ENCODE measurements at places on chromosomes 3 and 15.

DNA sequence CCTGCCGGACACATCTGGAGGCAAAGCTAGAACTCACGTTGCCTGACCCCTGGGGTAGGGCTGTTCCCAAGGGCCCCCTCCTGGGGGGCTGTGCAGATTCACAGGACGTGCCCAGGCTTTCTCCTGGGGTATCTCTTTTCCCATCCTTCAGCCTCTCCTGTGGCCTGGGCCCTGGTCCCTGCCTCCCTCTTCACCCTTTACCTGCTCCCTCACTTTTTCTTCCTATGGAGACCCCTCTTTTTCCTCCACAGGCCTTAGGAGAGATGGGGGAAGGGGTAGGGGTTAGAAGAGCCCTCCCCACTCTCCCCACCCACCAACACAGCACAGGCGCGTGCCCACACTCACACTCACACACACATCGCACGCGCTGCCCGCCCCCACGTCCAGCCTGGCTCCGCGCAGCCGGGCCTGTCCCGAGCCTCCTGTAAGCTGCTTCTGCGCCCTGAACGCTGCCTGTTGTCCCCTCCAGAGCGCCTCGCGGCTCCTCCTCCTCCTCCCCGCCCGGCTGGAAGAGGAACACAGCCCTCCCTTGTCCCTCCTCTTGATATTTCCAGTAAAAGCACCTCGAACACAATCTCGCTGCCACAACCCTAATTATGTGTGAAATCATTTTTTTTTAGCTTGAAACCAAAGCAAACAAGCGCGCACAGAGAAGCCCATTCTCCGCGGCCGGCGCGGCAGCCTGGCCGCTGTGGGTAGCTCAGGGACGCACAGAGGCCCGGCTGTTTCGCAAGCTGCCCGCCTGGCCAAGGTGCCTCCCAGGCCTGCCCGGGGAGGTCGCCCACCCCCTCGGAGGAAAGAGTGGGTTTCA is 33.9 kb upstream of the ACAN start:
- no peak for DNase-seq

DNA sequence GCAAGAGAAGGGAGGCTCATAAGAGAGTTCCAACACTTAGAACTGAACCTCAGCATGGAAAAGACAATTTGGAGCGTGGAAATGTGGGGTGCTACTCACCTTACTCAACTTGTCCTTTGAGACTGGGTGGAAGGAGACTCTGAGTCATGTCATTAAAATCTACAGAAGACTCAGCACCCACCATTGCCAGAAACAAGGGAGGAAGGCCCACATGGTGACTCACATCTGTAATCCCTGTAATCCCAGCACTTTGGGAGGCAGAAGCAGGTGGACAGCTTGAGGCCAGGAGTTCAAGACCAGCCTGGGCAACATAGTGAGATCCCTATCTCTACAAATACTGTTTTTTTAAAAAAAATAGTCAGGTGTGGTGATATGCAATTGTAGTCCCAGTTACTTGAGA is 161.9 kb upstream of the UBE3A start:
- no peak for DNase-seq

DNA sequence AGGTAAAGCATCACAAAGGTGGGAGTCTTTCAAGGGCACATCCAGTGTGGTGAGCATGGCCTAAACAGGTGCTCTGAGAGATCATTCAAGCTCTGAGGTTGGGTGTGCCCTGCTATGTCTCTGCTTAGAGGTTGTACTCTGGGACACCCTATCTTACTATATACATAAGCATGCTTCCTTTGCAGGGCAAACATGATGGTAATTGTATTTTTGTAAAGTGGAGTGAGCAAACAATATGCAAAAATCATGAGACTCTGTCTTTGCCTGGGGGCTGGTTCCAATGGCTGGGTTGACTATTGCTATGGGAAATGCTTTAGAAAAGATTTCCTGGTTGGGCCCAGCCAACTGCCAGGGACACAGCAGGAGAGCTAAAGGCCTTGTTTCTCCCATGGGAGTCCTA is 315.1 kb upstream of the TLE3 start:
- no peak for DNase-seq

DNA sequence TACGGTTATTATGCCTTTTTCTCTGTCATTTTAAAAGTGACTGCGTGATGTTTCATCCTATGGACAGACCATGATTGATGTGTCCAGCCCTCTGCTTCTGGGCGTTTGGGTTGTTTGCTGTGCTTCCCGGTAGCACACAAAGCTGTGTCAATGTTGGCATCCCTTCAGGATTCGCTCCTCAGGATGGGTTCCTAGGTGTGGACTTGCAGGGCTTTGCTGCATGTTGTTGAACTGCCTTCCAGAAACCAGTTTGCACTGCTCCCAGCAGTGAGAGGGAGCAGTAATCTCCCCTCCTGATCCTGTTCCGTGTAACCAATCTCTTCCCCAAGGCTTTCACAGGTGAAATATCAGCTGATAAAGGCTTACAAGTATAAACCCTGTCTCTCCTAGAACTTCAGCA is 787 bp downstream of the TRPM1 start:
- DNase-seq, result no peak

DNA sequence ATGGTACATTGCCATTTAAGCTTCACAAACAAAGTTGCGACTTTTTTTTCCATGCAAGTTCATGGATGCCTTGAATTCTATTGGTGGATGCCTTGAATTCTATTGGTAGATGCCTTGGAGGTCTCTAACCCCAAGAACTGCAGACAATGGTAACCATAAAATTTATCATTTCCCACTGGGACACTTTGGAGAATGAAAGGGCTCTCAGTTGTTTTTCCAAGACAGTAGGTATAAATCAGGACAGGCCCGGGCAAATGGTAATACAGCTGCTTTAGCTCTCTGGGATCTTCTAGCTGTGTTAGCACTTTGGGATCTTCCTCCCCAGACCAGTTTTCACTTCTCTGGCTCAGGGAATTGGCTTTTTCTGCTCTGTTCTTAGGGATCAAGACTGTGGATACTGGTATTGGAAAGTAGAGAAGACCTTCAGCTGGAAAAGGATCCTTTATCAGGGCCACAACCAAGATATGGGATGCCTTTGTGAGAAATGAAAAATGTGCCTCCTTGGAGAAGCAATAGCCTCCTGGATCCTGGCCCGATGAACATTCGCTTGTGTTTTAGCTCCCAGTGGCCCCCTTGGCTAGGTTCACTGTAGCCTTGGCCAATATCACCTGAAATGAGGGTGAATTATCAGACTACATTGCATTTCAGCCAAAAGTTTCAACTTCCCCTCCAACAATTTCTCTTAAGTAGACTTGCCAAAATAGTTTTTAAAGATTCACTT is 8.3 kb downstream of the LRRC3B start:
- no peak for DNase-seq

- DNase-seq, result no peak
Observed at GRCh38 chr3:124439603-124440002, 290.6 kb upstream of the UMPS start.

GRCh38 chr3:116836286-116836685 is 126.7 kb downstream of the TUSC7 start:
- no peak for DNase-seq

GRCh38 chr15:92714077-92714476 is 58.5 kb upstream of the FAM174B start:
- DNase-seq, result no peak

- DNase-seq, result no peak
Observed at GRCh38 chr3:111717601-111718000, 122.5 kb upstream of the ZBED2 start.

DNA sequence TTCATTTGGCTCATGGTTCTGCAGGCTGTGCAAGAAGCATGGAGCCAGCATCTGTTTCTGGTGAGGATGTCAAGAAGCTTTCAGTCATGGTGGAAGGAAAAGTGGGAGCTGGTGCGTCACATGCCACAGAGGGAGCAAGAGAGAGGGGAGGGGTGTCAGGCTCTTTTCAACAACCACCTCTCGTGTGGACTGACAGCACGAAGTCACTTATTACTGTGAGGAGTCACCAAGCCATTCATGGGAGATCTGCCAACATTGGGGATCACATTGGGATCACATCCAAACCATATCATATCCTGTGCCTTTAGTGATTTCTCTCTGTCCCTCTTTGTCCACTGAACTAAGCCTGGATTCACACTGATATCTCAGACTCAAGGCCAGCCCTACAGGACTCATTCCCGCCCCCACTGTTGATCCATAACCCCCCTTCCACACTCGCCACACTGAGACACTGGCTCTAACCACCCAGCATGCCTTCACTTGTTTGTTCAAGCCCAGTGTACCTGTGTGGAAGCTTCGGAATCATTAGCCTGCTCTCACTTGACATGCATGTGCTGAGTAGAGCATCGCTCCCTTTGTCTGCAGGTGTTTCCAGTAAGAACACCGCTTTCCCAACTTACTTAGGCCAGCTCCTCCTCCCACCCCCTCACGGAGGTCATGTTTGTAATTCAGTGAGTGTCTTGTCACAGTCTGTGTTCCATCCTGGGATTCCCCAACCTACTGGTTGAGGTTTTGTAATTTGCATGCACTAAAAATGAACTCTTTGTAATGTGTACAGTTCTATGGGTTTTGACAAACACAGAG is 132.2 kb downstream of the KLF13 start:
- DNase-seq, result no peak

GRCh38 chr3:36900474-36901443 is 44.1 kb downstream of the TRANK1 start:
- no peak for DNase-seq

DNA sequence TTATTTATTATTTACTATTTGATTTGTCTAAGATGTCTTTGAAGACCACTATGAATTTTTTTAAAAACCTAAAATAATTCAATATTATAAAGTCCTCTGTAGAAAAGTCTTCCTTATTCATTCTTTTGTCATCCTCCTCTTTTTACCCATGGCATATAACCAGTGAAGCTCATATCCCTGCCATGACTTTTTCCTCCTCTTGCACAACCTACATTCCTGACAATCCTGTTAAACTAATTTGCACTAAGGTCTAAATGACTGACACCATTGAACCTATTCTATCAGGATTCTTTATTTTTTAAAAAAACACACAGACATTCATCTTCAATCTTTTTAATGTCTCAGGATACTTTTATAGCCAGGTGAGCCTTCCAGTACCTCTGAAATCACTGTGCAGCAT is 159.9 kb upstream of the SLC2A2 start:
- no peak for DNase-seq

- no peak for DNase-seq
Observed at GRCh38 chr15:31477301-31477700, 150.7 kb downstream of the KLF13 start.

DNA sequence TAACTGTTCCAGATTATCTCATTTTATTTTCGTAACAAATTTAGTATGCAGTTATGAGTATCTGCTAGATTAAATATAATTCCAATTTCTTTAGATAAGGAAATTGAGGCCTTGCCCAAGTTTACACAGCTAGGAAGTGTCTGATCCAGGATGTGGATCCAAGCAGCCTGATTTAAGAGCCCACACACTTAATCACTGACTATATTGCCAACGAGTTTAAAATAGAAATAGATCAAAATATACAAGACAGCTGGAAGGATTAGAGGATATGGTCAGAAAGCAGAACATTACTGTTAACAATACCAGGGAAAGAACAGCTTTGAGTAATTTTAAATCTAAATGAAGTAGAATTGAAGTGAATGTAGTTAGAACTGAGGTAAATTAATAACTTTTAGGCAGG is 215.2 kb downstream of the C3orf38 start:
- DNase-seq, result no peak

DNA sequence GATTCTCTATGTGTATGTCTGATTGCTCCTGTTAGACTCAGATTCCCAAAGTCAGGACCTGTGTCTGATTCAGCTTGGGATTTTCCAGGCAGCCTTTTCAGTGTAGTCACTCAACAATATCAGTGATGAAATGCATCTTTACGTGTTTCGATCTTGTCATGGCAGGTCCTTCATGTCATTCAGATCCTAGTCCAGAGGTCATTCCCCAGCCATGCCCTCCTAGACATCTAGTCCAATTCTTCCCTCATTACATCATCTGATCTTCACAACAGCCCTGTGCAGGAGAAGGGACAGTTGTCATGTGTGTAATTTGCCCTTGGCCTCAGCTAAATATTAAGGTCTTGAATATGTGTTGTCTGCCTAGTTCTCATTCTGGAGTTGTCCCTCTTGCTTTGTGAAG is 153.2 kb upstream of the NR2E3 start:
- DNase-seq, result no peak

DNA sequence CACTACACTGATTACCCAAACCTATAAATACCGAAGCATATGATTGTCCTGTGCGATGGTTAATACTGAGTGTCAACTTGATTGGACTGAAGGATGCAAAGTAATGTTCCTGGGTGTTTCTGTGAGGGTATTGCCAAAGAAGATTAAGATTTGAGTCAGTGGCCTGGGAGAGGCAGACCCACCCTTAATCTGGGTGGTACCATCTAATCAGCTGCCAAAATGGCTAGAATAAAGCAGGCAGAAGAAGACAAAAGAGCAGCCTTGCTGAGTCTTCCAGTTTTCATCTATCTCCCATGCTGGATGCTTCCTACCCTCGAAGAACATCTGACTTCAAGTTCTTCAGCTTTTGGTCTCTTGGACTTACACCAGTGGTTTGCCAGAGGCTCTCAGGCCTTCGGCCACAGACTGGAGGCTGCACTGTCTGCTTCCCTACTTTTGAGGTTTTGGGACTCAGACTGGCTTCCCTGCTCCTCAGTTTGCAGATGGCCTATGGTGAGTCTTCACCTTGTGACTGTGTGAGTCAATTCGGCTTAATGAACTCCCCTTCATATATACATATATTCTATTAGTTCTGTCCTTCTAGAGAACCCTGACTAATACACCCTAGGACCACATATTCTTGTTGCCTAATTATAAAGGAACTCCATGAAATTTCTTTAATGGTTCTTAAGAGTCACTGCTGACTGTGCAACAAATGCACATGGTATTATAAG is 31.7 kb downstream of the CSNK1G1 start:
- no peak for DNase-seq

Data from non-pigmented ciliary epithelial cell (primary cell).